ENCODE measurements at places on chromosomes 4 and X. TPM values are rescaled to one million over a fixed set of nuclear protein-coding genes. Genes with fewer than 3 reads are reported as not detected.

Gene PHOX2B
- total RNA-seq, result not detected

Gene CLRN2
- not detected for total RNA-seq

Gene CABS1
- not detected for total RNA-seq

Gene MAP3K15
- total RNA-seq, result not detected

Gene ZNF827
- total RNA-seq, result 12.0 TPM

Gene MAGED4B
- 20.5 TPM for total RNA-seq

Gene DNAAF6
- total RNA-seq, result not detected

Gene CITED1
- total RNA-seq, result not detected

Measured in articular chondrocyte of knee joint (primary cell).